WTC11 (cell line): ENCODE measurements at places on chromosomes 5 and 9. TPM values are rescaled to one million over a fixed set of nuclear protein-coding genes. Genes with fewer than 3 reads are reported as not detected.

- no peak for DNase-seq
- H3K27ac ChIP-seq: no peak overlapping the region
These were observed 62.9 kb upstream of the IZUMO3 start for GRCh38 chr9:24608599-24608998.

DNA sequence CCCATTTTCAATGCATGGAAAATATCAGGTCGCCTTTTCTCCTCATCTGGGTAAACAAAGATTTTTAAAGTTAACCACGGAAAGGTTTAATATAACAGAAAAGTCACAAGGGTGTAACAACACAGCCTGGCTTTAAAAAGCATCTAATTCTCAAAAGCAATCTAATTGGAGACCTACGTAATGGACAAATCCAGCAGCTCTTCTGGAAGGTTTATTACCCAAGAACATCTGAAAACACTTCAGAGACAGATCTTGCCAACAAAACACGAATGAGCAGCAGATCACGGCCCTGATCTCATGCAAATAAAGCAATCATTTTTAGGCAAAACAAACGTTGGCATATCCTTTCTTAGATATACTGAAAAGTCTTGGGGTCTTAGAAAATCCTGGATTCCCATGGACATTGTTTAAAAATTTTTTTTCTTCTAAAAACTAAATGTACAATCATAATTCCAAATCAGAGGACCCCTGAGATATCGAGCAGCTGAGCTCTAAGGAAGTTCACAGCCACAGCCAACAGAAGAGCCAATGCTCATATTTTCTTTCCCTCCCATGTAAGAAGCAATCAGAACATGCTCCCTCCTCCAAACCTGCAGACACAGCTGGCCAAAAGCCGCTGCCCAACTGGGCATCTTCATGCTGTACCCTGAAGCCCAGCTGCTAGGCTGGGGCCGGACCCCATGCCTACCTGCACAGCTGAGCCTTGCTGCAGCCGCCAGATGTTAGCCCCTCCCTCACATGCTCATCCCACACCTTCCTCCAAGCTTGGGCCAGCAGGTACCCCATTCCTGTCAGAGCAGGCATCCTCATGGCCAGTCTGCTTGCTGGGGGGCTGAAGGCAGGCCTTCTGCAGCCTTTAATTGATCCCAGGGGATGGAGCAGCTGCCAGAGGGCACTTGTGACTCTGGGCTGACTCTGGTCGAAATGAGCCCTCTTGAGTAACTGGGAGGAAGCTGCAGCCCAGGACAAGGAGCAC lies 11.2 kb downstream of the ANKS6 start:
- no peak overlapping the region for H3K4me3 ChIP-seq
- H3K4me1 ChIP-seq: no peaks in the 10 kb centered on the region
- H3K27me3 ChIP-seq: no peaks in the 10 kb centered on the region
- peaks cover 51% of the 10 kb centered on the region for H3K36me3 ChIP-seq
- H3K27ac ChIP-seq: peak overlapping the region; percentile 36; the same call in 1 of the 2 replicates
- no peak for DNase-seq

DNA sequence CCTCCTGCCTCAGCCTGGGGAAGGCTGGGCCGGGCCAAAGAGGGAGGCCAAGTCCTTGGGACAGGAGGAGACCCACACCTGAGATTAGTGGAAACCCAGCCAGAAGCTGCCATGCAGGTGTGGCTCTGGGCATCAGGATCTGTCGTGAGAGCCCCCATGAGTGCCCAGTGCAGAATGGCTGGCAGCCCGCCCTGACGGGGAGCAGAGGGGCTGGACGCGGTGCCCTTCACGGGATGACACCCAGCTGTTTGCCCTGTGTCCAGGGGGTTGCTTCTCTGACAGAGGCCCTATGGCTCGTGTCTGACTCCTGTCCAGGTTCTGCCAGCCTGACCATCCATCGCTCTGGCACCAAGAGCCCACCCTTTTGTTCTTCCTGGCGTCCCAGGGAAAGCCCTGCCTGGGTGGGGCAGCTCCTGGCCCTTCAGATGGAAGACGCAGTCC lies 8.5 kb downstream of the DIPK1B start:
- peaks cover 6% of the 10 kb centered on the region for H3K4me1 ChIP-seq
- H3K27ac ChIP-seq: no peak overlapping the region
- H3K4me3 ChIP-seq: no peak overlapping the region
- peaks cover 25% of the 10 kb centered on the region for H3K36me3 ChIP-seq

DNA sequence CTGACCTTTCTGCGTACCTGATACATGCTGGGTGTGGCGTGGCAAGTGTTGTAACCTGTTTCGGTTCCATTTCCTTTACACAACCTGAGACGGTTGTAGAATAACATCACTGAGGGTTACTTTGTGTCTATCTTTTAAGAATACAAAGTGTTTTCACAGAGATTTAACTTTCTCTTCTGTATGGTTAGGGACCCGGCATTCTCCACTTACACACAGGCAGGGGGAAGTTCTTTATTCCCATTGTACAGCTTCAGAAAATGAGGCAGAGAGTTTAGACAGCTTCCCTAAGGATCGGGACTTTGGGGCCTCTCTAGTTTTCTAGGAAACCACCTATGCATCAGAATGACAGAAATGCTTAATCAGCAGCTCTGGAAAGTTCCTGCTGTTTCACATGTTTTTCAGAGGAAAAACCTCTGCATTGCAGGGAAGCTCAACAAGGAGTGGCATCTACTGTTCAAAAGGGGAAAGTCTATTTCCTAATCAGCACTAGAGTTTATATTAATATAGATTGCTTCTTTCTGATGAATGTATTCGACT lies 41.3 kb downstream of the CAST start:
- H3K27ac ChIP-seq: peak overlapping the region; percentile 85
- H3K4me1 ChIP-seq: peaks cover 25% of the 10 kb centered on the region
- no peaks in the 10 kb centered on the region for H3K36me3 ChIP-seq

Gene PCDHA10
- 10.8 to 12.0 TPM (median 11.6 TPM) in 3 replicates for total RNA-seq
